Fibroblast of lung (primary cell): ENCODE measurements at places on chromosomes 16 and 17. TPM values are rescaled to one million over a fixed set of nuclear protein-coding genes. Genes with fewer than 3 reads are reported as not detected.

DNA sequence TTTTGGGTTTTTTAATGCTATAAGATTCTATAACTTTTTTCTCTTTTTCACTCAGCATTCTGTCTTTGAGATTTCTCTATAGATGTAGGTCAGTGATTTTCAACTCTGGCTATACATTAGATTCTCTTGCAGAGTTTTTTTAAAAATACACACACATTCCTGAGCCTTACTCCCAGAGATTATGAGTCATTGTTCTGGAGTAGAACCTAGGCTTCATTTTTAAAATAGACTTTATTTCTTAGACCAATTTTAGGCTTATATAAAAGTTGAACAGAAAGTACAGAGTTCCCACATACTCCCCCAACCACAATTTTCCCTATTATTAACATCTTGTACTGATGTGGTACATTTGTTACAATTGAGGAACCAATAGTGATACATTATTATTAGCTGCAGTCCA, 63.3 kb downstream of the CYB561 start:
- DNase-seq, result peak; percentile 57

GRCh38 chr17:10549096-10549842, at the start of gene MYH2:
Gene MYH2, minus strand, starts transcription at chr17:10549658. Its CDS starts 1,738 bp downstream, at chr17:10547920.
- no peak for DNase-seq

Gene PDF
- polyA plus RNA-seq, result 8.7 and 9.2 TPM in 2 replicates

Gene NPIPB2
- polyA plus RNA-seq, result 1.2 and 4.2 TPM in 2 replicates

- DNase-seq, result peak; percentile 79
These were observed 23.8 kb downstream of the SNX11 start for GRCh38 chr17:48131216-48131824.
